SJSA1 (cell line): ENCODE measurements at places on chromosomes 1 and 21.

GRCh38 chr21:17841103-17841502 is 21.9 kb upstream of the C21orf91 start:
- DNase-seq = no peak

- no peak for DNase-seq
Measured at GRCh38 chr21:36075171-36075570, 5.3 kb downstream of the CBR1 start.

DNA sequence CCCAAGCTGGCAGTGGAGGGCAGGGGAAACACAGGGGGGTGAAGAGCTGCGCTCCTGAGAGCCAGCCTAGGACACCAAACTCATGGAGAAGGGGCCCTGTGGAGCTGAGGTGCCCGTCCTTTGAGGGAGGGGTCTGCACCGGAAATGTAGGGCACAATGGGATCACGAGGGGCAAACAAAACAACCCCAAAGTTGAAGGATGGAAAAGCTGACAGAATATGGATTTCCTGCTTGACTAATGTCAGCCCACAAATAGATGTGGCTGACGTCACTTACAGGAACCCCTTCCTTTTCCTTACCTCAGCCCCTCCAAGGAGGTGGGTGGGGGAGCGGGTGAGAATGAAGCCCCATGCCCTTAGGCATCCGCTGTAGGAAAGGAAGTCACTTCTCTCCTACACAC is 110.9 kb downstream of the KCNN3 start:
- DNase-seq = no peak

- no peak for DNase-seq
Measured at GRCh38 chr1:203039609-203040512, 13.6 kb downstream of the PPFIA4 start.

- no peak for DNase-seq
Measured at GRCh38 chr1:205009670-205010069, 33.3 kb upstream of the CNTN2 start.

- DNase-seq = no peak
Measured at GRCh38 chr1:231236208-231236591, 4.8 kb upstream of the GNPAT start.
